ENCODE measurements at places on chromosomes 5 and 9.

- no peaks in the 10 kb centered on the region for H3K4me1 ChIP-seq
- no peak overlapping the region for H3K27ac ChIP-seq
- no peaks in the 10 kb centered on the region for H3K36me3 ChIP-seq
- H3K27me3 ChIP-seq, result no peaks in the 10 kb centered on the region
- no peak for DNase-seq
These were observed 39.8 kb downstream of the SLC35D2 start for GRCh38 chr9:96343515-96344360.

GRCh38 chr5:177300236-177300880 is 3.2 kb downstream of the RAB24 start:
- peak overlapping the region; percentile 55 for H3K27ac ChIP-seq
- no peaks in the 10 kb centered on the region for H3K27me3 ChIP-seq

GRCh38 chr5:35900972-35901695 is 37.3 kb downstream of the CAPSL start:
- H3K36me3 ChIP-seq, result no peaks in the 10 kb centered on the region
- H3K27me3 ChIP-seq, result no peaks in the 10 kb centered on the region
- peaks cover 26% of the 10 kb centered on the region for H3K4me1 ChIP-seq
- peak; percentile 36 for DNase-seq
- H3K4me3 ChIP-seq, result no peak overlapping the region
- no peak overlapping the region for H3K27ac ChIP-seq

DNA sequence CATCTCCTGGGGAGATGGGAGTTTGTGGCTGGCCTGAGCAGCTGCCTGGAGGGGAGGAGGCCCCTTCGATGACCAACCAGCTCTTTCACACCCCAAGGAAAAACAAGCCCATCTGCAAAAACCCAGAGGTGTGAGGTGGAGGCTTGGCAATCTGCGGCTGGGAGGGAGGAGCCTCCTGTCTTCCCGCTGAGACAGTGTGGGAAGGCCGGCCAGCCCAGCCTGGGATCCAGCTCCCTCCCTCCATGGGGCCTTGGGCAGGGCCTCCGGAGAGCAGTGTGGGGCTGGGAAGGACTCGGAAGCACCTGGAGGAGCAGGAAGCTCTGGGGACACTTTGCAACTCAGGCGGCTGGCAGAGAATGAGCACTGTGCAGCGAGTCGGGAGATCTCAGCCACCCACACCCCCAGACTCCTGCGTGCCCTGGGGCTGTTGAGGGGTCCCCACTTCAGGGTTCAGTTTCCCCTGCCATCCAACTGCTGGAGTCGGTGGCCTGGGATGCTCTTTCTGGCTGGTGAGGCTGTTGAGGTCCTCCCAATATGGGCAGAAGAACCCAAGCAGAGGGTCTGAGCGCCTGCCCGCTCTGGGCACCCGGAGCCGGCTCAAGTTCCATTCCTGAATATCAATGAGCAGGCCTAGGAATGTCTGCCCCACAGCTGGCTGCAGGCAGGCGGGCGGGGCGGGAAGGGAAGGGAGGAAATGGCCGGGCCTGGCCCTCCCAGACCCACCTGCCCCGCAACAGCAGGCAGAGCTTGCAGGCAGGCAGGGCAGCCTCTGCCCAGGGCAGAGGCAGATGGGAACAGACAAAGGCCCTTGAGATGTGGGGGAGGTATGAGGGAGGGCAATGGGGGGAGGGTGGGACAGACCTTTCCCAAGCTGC is 101.1 kb downstream of the FGF18 start:
- no peak overlapping the region for H3K4me3 ChIP-seq
- H3K27ac ChIP-seq, result no peak overlapping the region
- no peaks in the 10 kb centered on the region for H3K4me1 ChIP-seq
- no peaks in the 10 kb centered on the region for H3K27me3 ChIP-seq

GRCh38 chr5:43769571-43770355 is 166.8 kb downstream of the NNT start:
- H3K36me3 ChIP-seq, result no peaks in the 10 kb centered on the region
- no peak for DNase-seq
- no peaks in the 10 kb centered on the region for H3K4me1 ChIP-seq
- no peak overlapping the region for H3K4me3 ChIP-seq
- H3K27me3 ChIP-seq, result no peaks in the 10 kb centered on the region

DNA sequence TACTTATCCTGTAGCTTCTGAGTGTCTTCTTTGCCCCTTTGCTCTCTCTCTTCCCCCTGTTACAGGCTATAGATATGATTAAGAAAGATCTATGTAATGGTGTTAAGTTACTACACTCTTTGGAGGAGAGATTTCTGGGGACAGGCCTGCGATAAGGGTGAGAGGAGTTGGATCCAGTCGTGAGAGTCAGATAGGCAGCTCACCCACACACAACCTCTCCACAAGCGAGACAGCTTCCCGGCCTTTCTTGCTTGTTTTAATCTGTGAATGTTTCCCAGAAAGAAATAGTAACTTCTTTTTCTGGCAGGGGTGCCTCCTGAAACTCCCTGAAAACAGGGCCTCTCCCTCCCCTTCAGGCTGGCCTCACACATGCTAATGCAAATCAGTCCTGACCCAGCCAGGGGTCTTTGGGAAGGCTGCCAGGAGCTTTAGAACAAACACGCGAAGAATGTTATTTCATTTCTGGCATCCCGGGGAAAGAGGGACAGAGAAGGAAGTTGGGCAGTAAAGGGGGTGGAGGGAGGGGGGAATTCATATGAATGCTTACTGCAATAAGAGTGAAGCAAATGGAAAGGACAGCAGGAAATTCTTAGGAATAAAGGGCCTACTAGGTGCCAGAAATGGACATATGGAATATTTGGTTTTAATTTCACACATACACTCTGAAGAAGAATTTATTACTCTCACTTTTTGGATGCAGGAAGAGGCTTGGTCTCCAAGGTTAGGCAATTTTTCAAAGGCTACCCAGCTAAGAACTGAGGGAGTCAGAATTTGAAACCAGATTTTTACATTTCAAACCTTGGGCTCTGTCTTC is 215.8 kb upstream of the TRIM32 start:
- H3K27me3 ChIP-seq, result no peaks in the 10 kb centered on the region
- H3K4me3 ChIP-seq, result no peak overlapping the region
- no peak for DNase-seq

- no peaks in the 10 kb centered on the region for H3K4me1 ChIP-seq
- H3K4me3 ChIP-seq, result no peak overlapping the region
- H3K36me3 ChIP-seq, result peaks cover 7% of the 10 kb centered on the region
- H3K27ac ChIP-seq, result no peak overlapping the region
- DNase-seq, result no peak
These were observed 76.3 kb downstream of the AOPEP start for GRCh38 chr9:94802793-94803192.

DNA sequence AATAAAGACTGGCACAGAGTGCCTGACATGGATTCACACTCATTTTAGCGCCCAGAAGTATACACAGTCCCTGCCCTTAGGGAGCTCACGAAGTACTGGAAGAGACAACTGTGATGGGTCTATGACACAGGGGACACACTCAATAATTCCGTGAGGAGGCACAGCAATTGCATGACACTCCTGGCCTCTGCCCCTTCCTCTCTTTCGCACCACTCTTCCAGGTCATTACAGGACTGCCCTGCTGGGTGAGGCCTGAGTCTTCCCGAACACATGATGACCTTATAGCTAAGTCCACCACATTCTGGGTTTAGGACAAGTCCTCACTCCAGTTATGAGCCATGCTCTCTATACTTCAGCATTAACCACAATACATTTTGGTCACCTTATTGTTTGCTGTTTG is 134.7 kb downstream of the GNA14 start:
- DNase-seq, result no peak
- H3K27ac ChIP-seq, result no peak overlapping the region
- H3K36me3 ChIP-seq, result no peaks in the 10 kb centered on the region
- no peaks in the 10 kb centered on the region for H3K4me1 ChIP-seq

Data from CD4-positive, alpha-beta T cell (primary cell).